ENCODE measurements at places on chromosomes 7 and 10. TPM values are rescaled to one million over a fixed set of nuclear protein-coding genes. Genes with fewer than 3 reads are reported as not detected.

DNA sequence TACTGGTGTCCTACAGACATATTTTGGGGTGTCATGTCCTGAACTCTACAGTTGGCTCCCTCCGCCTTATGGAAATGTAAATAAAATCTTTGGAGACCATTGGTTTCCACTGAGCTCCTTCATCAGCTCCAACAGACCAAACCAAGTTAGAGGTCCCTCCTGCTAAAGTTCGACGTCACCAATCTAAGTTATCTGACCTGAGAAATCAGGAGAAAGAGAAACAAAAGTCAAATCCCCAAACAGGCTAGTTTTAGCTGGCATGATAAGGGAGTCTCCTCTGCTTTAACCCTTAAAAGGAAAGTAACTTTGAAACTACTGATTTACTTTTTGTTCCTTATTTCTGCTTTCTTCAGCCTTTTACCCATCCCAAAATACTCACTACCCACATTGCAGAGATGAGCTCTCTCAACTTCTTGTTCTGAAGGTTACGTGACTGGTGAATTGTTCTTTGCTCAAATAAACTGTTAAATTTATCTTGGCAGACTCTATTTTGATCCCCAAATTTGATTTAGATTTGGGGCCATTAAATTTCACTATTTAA, 39.9 kb downstream of the AVL9 start:
- H3K27ac ChIP-seq = peak overlapping the region; percentile 38
- no peak for DNase-seq
- peaks cover 11% of the 10 kb centered on the region for H3K36me3 ChIP-seq
- H3K27me3 ChIP-seq = no peaks in the 10 kb centered on the region
- no peak overlapping the region for H3K4me3 ChIP-seq

KAZALD1 gene
- total RNA-seq = 1.7 TPM

DNA sequence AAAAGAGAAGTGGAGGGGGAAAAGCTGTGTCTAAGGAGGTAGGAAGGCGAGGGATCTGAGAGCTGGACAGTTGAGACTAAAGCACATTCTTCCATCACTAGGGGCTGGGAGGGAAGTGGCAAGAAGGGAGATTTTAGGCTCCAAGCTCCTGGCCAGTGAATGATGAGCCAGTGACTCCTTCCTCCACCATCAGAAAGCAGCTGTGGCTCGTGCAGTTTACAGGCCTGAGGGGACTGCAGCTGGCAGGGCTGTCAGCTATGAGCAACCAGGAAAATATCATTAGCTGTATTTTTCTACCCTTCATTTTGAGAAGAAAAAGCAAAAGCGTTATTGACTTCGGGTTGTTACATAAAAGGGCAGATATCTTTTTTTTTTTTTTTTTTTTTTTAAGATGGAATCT, 60.7 kb downstream of the GPAM start:
- no peaks in the 10 kb centered on the region for H3K4me1 ChIP-seq
- DNase-seq = no peak

CRYGN gene
- not detected for total RNA-seq

DNA sequence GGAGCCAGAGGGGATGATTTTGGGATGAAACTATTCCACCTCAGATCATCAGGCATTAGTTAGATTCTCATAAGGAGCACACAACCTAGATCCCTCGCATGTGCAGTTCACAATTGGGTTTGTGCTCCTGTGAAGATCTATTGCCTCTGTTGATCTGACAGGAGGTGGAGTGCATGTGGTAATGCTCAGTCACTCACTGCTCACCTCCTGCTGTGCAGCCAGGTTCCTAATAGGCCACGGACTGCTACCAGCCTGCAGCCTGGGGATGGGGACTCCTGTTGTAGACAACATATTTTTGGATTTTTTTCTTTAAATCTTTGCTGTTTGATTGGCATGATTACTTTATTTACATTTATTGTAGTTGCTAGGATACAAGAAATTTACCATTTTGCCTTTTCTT, 765.0 kb downstream of the INHBA start:
- H3K27me3 ChIP-seq = no peaks in the 10 kb centered on the region
- DNase-seq = no peak
- H3K36me3 ChIP-seq = no peaks in the 10 kb centered on the region
- H3K4me3 ChIP-seq = no peak overlapping the region

DNA sequence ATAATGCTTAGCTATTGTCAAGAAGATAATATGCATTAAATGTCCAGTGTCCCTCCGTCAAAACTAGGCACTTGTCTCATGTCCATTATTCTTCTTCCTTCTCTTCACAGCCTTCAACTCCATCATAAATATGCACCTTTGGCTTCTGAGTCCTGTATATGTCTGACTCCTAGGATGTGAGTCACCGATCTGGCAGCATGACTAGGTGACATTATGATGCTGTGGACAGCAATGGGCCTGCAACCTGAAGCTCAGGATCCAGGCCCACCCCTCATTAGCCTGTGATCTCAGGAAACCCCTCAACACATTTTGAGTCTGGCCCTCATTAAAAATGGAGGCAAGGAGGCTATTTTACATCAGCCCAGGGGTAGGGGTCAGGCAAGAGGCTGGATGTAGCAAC, 362.5 kb upstream of the ZMIZ1 start:
- peaks cover 61% of the 10 kb centered on the region for H3K27me3 ChIP-seq
- H3K36me3 ChIP-seq = no peaks in the 10 kb centered on the region
- H3K4me3 ChIP-seq = no peak overlapping the region
- no peak for DNase-seq
- H3K27ac ChIP-seq = no peak overlapping the region
- H3K4me1 ChIP-seq = peaks cover under 1% of the 10 kb centered on the region

DNA sequence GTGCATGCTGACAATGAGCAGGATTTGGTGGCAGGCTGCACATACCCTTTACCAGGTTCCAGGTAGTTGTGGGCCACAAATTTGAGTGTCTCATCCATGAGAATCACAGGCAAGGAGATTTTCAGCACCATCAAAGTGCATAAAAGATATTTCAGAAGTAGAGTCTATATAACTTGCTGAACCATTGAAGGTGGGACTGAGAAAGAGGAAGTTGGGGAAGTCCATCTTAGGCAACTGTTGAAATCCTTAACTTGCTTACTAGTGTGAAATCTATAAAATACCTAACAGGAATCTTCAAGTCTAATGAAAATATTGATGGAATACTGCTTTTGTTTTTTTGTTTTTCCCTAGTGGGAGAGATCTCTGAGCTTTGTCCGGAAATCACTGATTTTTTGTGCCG, 325.1 kb upstream of the PLXDC2 start:
- no peaks in the 10 kb centered on the region for H3K27me3 ChIP-seq
- DNase-seq = no peak
- no peak overlapping the region for H3K4me3 ChIP-seq
- H3K4me1 ChIP-seq = no peaks in the 10 kb centered on the region

- peak overlapping the region; percentile 81 for H3K27ac ChIP-seq
- H3K27me3 ChIP-seq = no peaks in the 10 kb centered on the region
- H3K4me3 ChIP-seq = no peak overlapping the region
- DNase-seq = peak; percentile 63
- H3K36me3 ChIP-seq = peaks cover 7% of the 10 kb centered on the region
- H3K4me1 ChIP-seq = peaks cover 7% of the 10 kb centered on the region
Observed at GRCh38 chr10:133013463-133013862, 71.1 kb upstream of the CFAP46 start.

DNA sequence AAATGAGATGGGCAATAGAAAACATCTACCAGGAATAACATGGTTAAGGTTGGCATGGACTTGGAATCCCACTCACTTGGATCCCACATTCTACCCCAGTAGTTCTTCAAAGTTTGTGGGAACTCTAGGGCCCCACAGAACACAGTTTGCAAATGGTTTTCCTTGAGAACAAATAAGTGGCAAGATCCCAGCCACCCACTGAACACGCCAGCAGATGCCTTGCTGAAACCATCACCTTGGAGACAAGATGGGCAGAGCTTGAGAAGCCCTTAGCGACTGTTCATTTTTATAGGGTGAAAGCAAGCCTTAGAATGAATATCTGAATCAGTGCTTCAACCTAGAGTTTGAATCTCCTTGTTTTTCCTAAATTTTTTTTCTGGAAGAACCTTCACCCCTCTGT, 349.1 kb downstream of the RPS24 start:
- no peak overlapping the region for H3K27ac ChIP-seq
- H3K36me3 ChIP-seq = no peaks in the 10 kb centered on the region
- no peak overlapping the region for H3K4me3 ChIP-seq
- no peak for DNase-seq

DNA sequence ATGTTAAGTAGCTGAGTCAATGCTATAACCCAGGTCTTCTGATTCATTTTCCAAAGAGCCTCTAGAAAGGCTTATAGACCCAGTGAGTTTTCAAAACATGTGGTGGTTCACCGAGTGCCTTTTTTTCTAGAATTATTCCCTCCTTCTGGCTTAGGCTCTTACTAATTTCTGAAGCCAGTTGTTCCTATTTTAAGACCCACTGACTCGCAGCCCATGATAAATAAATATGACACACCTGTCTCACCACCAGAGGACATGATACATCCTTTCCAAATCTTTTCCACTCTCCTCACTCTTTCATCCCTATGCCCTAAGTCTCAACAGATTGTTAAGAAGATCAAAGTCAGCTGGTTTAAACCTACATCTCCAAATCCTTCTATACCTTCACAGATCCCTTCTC, 126.0 kb upstream of the WNT16 start:
- no peak overlapping the region for H3K4me3 ChIP-seq
- no peak overlapping the region for H3K27ac ChIP-seq
- no peaks in the 10 kb centered on the region for H3K27me3 ChIP-seq
- no peak for DNase-seq
- no peaks in the 10 kb centered on the region for H3K36me3 ChIP-seq

LRRC18 gene
- not detected for total RNA-seq

DNA sequence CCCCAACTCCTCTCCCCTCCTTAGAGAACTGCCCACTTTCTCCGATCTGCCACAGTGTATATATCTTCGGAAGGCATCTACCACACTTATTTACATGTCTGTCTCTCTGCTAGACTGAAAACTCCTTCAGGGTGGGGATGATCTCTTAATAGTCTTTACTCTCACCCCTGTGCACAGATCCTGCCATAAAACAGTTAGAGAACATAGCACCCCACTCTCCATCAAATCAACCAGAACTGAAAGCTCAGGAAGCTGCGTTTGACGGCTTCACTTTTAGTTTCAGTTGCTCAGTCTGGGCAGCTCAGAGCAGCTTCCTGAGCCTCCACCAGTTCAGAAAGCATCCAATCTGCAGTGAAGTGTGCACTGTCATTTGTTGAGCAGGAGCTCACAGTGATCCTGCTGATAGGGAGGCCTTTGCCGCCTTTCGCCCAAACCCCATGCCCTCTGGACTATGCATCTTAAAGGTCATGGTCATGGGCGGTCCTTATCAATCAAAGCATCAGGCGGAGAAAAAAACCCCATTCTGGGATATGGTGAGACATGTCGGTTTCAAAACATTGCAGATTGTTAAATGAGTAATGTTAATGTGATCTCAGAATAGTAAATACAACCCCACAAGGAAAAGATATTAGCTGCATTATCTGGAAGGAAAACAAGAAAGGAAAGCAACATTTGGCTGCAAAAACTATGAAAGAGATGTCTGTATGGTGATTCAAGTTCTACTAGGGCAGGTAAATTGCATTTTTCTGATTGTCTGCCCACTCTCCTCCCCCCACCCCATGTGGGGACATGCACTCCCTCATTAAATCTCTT, 167.1 kb upstream of the ADO start:
- H3K4me1 ChIP-seq = no peaks in the 10 kb centered on the region
- no peak overlapping the region for H3K4me3 ChIP-seq
- no peaks in the 10 kb centered on the region for H3K36me3 ChIP-seq
- no peaks in the 10 kb centered on the region for H3K27me3 ChIP-seq

PPP1R17 gene
- total RNA-seq = not detected

DNA sequence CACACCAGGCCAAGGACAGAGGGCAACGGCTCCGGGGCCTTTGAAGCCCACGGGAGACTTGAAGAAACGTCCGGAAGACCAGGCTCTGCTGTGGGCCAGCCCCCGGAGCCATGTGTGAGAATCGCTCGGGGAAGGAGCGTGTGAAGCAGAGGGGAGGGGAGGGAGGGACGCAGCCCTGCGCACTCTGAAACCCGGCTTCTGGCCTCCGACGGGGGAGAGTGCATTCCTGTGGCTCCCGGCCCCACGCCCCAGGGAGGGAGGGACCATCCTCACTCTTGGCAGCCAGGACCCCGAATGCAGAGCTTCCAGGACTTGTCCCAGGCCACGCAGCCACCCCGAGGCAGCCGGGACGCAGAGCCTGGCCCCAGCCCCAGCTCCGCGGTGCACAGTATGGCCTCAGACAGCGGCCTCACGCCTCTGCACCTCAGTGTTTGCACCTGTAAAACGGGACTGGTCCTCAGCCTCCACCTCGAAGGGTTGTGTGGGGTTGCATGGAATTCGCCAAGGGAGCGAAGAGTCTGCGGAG, 67.4 kb downstream of the PDGFA start:
- DNase-seq = peak; percentile 49
- H3K4me3 ChIP-seq = no peak overlapping the region
- peaks cover 70% of the 10 kb centered on the region for H3K27me3 ChIP-seq
- H3K27ac ChIP-seq = no peak overlapping the region
- H3K36me3 ChIP-seq = peaks cover 5% of the 10 kb centered on the region
- H3K4me1 ChIP-seq = no peaks in the 10 kb centered on the region

DNA sequence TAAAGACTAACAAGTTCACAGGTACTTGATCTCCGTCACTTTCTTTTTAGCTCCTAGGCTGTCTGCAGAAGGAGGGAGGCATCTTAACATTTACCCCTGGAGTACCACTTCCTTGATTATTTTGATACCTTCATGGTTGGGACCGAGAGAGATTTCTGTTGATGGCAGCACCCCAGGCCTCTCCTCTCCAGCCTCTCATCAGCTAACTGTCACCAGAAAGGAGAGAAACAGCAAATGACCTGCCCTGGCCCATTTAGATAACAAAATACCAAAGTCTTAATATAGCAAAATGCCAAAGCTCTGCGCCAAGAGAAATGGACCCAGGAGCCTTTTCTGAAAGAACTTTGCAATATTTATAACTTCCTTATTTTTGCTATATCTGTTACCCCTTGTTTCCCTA, 30.0 kb upstream of the KLHL7 start:
- no peak overlapping the region for H3K27ac ChIP-seq
- no peak overlapping the region for H3K4me3 ChIP-seq
- DNase-seq = no peak
- H3K27me3 ChIP-seq = peaks cover 45% of the 10 kb centered on the region
- H3K36me3 ChIP-seq = no peaks in the 10 kb centered on the region

DNA sequence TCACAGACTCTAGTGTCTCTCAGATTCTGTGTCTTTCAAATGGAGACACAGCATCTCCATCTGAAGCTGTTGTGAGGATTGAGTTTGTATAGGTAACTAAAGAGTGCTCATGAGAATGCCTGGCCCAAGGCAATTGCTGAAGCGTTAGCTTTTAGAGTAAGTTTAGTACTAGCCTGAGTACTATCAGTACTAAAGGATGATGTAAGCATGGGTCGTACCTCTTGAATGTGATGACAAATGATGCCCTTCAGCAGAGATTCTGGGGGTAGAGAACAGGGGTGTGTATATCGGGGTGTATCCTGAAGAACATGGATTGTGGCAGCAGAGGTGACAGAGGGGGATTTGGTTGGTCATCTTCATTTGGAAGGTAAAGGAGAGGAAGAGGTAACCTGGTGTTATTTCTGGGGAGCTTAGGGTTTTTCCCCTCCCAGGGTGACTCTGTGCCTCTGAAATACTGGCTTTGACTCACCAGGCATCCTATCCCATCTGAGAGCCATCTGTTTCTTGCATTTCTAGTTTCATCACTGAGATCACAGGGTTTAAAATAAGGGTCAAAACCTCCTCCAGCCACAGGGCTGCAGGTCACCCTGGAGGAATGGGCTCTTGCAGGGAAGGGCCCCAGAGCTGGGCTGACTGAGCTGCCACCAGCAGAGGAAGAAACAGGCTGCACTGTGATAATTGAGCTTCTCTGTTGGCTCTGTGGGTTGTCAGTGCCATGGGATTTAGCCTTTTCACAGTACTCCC, 756.0 kb downstream of the KCNMA1 start:
- DNase-seq = no peak
- H3K4me3 ChIP-seq = no peak overlapping the region
- no peaks in the 10 kb centered on the region for H3K36me3 ChIP-seq
- no peaks in the 10 kb centered on the region for H3K4me1 ChIP-seq
- H3K27ac ChIP-seq = no peak overlapping the region
- peaks cover 29% of the 10 kb centered on the region for H3K27me3 ChIP-seq

CALY gene
- total RNA-seq = not detected
